ENCODE measurements at places on chromosomes 4 and X.

GRCh38 chr4:137226900-137227299 lies 305.4 kb downstream of the PCDH18 start:
- no peak for DNase-seq

GRCh38 chrX:95666056-95666455 lies 1018.6 kb upstream of the DIAPH2 start:
- no peak for DNase-seq

DNA sequence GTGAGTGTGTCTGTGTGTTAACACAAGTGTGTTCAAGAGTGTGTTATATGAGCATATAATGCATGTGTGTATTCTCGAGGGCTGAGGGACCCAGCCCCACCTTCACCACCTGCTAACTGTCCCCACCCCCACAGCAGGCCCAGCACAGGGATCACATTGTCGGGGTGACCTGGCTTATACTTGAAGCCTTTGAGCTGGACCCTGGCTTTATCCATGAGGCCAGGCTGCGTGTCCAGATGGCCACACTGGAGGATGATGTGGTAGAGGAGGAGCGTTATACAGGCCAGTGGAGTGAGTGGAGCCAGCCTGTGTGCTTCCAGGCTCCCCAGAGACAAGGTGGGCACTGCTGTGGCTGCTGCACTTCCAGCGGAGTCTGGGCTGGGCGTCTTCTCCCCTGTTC lies 7.6 kb downstream of the IL9R start:
- DNase-seq, result no peak

DNA sequence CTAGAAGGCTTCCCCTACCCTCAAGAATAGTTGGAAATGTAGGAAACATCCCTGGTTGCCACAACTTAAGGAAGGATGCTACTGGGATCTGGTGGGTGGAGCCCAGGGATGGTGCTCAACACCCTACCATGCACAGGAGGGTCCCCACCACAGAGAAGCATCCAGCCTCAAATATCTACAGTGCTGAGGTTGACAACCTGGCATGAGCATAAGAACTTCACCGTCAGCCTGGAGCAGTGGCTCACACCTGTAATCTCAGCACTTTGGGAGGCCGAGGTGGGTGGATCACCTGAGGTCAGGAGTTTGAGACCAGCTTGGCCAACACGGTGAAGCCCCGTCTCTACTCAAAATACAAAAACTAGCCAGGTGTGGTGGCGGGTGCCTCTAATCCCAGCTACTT lies 24.0 kb upstream of the ASMTL start:
- no peak for DNase-seq

DNA sequence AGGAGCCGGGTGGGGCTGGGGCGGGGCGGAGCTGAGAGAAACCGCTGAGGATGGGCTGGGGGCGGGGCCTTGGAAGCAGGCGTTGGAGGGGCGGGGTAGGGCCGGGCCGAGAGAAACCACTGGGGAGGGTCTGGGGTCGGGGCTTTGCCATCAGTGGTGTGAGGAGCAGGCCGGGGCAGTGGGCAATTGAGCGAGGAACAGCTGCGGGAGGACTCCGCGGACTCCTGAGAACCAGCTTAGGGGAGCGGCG lies 1.3 kb upstream of the EOLA2 start:
- no peak for DNase-seq

All from GM10248 (cell line).